Activated naive CD4-positive, alpha-beta T cell (primary cell): ENCODE measurements at places on chromosomes 3 and 15.

- no peak for DNase-seq
These were observed 511.9 kb downstream of the ZIC1 start for GRCh38 chr3:147921051-147921450.

DNA sequence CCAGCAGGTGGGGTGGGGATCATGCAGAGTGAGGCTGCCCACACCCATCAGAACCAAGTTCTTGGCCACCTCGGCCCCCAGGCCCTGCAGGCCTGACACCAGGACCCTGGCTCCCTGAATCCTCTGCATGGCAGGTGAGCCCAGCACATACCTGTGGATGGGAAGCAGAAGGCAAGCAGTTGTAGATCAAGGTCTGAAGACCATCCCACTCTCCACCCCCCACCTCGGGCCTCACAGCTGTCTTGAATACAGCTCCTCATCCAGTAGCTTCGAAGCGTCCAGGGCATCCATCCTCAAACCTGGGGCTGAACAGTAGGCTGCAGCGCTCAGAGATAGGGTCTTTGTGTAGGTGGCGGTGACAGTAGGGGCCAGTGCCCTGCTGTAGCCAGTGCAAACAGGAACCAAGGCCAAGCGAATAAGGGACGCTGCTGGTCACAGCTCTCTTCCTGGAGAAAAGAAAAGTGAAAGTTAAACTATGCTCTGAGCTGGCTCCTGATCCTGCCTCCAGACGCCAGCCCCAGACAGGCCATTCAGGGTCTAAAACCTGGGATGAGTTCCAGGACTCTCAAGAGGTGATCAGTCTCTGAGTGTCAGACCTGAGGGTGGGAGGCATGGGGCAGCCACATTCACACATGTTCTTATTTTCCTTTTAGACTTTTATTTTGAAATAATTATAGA is at the start of gene UBA7:
UBA7 (minus strand) TSS at position 457 of the 678 bp plus-strand sequence; CDS start at position 291, 166 bp downstream.
- peak; percentile 26 for DNase-seq

- no peak for DNase-seq
These were observed 11.8 kb upstream of the CSTA start for GRCh38 chr3:122313281-122313680.

- DNase-seq, result no peak
These were observed 8.7 kb downstream of the PLS1 start for GRCh38 chr3:142604940-142605339.

DNA sequence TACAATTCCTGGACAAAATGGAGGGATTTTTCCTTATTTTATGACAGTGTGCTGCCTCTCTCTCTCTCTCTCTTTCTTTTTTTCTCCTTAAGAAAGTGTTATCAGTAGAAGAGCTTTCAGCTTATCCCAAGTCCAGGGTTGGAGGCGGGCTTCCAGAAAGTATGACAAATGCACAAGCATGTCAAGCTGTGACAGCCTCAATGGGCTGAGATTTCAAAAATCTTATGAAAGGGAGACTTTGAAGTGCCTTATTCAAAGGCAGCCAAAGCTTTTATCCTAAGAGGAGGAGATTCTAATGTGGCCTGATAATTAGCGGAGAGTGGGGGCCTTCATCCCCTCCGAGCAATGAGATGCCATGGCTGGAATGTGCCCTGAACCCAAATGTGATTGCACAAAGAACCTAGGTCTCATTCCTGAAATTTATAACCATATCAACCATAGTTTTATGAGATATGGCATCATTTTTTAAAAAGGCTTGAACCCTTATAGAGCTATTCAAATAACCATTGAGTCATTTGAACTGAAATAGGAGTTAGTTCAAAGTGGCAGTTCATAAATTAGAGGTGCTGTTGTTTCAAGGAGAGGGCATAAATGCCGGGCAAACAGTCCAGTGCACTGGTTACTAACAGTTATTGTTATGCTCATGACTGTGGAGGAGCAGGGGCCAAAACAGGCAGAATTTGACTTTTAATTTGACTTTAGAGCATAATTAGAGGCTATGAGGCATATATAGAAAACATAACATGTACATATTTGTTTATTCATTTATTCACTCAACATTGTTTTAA is 261.6 kb upstream of the THRB start:
- DNase-seq, result no peak

DNA sequence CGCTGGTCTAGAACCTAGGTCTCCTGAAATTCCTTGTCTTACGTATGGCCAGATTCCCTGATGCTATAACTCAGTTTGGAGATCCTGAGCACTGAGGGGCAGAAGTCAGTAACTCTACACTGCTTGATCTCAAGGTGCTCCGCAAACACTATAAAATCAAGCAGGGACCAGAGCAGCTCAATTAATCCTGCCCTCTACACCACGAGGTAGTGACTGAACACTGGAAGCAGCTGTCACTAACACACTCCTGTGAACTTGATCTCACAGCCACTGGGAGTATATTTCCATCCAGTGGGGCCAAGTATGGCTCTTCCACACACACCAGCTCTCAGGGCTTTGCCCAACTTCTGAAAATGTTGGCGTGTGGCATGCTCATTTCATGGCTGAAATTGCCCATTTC is 51.0 kb downstream of the EDEM1 start:
- DNase-seq, result no peak

- no peak for DNase-seq
These were observed 7.1 kb upstream of the IGF2BP2 start for GRCh38 chr3:185831990-185832389.

- DNase-seq, result no peak
These were observed 456 bp upstream of the TMEM62 start for GRCh38 chr15:43132830-43133429.
